ENCODE measurements at places on chromosomes 7 and 10.

- DNase-seq, result no peak
Measured at GRCh38 chr10:19847321-19847720, 31.1 kb downstream of the PLXDC2 start.

- DNase-seq, result no peak
Measured at GRCh38 chr10:72250666-72251065, 23.1 kb upstream of the DDIT4 start.

DNA sequence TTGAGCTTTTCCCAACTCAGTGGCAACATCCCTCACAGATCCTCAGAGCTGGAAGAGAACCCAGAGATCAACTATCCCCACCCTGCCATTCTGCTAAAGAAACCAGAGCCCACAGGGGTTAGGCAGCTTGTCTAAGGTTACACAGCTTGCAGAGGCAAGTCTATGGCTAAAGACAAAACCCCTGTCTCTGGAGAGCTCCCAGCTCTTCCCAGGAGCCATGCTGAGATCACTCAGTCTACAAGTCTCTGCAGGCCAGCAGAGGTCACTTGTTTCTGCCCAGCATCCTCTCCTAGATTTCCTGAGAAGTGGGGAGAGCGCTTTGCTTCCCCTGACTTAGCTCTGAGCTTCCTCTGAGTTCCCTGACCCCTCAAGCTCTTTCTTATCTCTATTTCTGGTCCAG, 28.5 kb upstream of the LOXL4 start:
- no peak for DNase-seq

- DNase-seq, result no peak
Measured at GRCh38 chr7:129807863-129808262, 144.9 kb downstream of the UBE2H start.

GRCh38 chr7:39661960-39662359, 38.6 kb downstream of the RALA start:
- no peak for DNase-seq

- no peak for DNase-seq
Measured at GRCh38 chr7:113209449-113210203, 91.3 kb upstream of the SMIM30 start.

DNA sequence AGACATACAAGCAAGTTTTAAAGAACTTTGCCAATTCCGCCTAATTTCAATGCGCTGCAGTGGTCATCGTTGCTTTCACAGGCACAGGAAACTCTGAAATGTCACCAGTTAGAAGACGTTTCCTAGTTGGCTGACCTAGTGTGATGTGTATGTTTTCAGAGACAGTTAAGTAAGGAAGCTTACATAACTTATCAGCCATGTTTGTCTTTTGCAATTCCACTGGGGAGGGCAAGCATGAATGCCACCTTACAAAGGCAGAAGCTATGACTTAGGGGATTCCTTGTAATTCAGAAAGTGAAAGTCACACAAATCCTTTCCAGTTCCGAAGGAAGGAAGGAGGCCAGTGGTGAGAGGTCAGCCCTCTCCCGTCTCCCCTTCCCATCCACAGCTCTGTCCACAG, 15.0 kb upstream of the NPS start:
- DNase-seq, result no peak

DNA sequence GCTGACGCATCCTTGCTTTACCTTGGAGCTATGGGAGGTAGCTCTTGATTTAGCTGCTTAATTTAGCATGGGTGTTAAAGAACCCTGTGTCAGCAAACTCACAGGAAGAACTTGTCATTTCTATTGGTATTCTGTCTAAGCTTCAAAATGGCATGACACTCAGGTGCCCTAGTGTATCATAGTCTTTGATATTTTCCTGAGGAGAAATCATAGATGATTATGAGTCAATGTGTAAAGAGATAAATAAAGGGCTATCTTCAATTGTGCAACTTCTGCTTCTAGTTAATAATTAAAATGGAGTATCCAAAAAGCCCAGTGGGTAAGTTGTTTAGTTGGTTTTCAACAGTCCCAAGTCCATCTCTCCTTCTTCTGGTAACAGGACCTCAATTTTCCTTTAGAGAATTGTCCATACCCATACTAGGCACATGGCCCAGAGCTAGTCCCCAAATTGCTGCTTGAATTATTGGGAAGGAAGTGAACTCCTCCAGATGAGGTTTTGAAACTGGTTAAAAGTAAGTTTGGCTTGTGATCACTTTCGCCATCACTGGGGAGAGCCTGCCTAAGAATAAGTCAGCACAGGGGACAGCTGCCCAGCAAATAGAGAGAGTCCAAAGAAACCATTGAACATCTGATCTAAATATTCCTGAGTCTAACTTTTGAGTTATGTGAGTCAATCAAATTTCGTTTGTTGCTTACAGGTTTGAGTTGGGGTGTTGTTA, 169.0 kb upstream of the PHYHIPL start:
- no peak for DNase-seq

DNA sequence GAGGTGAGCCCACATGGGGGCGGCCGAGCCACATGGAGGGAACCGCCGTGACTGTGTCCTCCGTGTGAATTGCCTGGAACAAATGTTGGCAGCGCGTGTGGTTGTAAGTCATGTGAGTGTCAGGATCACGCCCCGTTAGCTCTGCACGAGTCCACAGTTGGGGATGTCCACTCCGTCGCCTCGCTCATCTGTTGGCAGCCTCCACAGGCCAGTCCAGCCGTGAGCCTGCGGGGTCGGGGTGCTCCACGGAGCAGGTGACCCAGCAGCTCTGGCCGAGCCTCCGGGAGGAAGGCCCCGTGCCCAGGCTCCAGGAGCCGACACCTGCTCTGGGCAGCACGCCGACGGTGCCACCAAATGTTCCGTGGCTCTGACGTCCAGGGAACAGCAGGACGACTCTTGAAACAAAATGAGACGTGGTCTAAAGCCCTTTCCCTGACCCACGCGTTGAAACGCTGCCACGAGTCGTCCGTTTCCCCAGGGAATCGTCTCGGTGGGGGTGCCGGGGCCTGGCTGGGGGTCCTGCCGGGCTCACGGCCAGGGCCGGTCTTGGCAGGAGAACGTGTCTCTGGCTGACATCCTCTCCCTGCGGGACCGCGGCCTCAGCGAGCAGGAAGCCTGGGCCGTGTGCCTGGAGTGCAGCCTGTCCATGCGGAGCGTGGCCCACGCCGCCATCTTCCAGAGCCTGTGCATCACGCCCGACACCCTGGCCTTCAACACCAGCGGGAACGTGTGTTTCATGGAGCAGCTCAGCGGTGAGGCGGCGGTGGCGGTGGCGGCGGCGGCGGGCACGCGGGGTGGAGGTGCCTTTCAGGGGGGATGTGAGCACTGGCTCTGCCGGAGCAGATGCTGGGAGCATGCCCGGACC, 7.0 kb downstream of the KNDC1 start:
- no peak for DNase-seq

DNA sequence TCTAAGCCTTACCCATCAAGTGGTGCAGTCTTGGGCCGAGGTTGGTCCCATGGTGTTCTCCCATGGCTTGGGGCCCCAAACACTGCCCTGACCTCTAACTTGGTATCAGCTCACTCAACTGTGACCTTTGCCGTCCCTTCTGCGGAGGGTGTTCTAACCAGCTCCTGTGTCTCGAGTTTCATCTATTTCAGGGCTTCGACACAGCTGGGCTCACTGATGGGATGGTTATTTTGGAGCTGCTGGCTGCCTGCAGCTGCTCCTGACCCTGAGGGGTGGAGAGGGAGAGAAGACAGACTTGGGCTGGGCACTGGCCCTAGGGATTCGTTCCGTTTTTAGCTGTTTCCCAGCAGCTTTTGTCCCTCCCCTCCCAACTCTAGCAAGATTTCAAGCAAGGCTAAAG, 86.9 kb downstream of the NEURL1 start:
- no peak for DNase-seq

DNA sequence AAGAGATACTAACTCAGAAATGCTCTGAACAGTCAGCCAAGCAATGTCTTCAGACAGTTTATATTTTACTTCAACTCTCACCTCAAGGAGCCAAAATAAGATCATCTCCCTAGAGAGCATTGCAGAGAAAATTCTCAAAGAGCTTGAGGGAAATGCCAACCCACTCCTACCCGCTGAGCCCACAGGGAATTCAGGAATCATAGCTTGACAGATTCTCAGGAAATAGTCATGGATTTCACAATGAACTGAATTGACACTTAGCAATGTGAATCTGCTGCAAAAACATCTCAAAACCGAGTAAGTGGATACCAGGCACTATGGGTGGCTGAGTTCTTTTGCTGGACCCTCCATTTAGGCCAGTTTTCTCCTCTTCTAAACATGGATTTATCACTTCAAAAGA, 9.8 kb upstream of the PLAC9 start:
- no peak for DNase-seq

DNA sequence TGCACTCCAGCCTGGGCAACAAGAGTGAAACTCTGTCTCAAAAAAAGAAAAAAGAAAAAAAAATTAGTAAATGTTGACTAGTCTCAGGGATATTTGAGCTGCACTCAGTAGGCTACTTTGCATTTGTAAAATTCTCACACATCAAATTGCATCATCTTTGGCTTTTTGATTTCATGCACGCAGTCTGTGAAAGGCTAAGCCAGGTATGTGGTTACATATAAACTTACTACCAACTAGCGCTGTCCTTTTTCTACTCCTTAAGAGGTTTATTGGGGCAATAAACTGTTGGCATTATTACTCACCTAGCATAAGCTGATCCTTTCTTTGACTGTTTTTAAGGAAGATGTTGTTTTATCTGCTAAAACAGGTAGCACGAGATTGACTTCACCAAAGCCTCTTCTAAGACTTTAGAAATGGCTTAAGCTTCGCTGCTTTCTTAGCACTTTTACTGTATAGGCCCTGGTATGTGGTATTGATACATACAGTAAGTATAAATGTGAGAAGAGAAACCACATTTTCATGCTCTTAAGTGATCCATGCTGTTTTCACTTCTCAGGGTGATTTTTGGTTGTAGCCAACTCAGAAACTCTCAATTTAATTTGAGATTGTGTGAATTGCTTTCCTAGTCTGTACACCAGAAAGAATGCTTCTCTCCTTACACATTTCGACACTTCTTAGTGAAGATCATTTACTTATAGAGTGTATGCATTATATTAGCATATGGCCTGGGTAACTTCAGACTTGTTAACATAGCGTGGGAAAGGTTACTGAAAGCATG, 323.9 kb downstream of the AUTS2 start:
- DNase-seq, result no peak

DNA sequence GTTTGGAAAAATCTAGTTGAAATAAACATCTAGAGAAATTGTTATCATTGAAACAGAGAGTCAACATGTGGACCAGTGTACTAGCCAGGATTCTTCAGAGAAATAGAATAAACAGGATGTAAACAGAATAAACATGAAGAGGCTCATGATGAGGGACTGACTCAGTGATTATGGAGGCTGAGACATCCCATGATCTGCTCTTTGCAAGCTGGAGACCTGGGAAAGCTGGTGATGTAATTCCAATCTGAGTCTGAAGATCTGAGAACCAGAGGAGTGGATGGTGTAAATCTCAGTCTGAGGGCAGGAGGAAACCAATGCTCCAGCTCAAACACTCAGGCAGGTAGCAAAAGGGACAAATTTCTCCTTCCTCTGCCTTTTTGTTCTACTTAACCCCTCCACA, 62.9 kb upstream of the FAM180A start:
- no peak for DNase-seq

- no peak for DNase-seq
Measured at GRCh38 chr7:131203291-131203976, 124.2 kb upstream of the MKLN1 start.

- no peak for DNase-seq
Measured at GRCh38 chr7:8386926-8387550, 46.4 kb upstream of the NXPH1 start.

GRCh38 chr7:50533866-50534265, 31.3 kb downstream of the DDC start:
- DNase-seq, result no peak

- no peak for DNase-seq
Measured at GRCh38 chr10:1654247-1654646, 83.1 kb downstream of the ADARB2 start.

- no peak for DNase-seq
Measured at GRCh38 chr10:74384615-74385183, 233.7 kb downstream of the ADK start.

DNA sequence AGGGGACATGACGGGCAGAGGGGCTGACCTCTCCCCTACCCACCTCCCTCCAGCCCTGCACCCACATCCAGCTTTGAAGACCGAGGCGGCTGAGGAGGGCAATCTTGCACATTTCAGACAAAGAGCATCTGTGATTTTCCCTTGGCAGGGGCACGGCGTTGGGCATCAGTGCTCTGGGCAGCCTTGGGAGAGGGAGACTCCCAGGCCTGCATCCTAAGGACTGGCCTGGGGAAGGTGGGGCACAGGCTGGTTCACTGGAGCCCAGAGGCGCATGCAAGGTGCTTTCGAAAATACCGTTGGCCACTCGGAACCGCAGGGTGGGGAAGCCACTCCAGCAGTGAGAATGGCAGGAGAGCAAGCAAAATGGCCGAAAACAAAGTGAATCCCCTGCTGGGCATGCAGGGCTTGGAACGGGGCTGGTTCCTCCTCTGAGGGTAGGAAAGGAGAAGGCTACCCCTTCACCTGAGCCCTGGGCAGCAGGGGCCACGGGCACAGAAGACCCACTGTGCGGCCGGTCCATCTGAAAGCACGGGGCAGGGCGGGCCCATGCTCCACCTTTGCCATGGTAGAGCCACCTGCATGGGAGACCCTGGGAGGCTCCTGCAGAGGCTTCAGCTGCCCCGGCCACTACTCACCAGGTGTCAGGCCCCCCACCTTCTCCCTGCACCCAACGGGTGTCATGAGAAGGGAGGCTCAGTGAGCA, 49.8 kb downstream of the EBF3 start:
- DNase-seq, result no peak

- DNase-seq, result no peak
Measured at GRCh38 chr10:123409426-123409825, 255.2 kb downstream of the BUB3 start.

DNA sequence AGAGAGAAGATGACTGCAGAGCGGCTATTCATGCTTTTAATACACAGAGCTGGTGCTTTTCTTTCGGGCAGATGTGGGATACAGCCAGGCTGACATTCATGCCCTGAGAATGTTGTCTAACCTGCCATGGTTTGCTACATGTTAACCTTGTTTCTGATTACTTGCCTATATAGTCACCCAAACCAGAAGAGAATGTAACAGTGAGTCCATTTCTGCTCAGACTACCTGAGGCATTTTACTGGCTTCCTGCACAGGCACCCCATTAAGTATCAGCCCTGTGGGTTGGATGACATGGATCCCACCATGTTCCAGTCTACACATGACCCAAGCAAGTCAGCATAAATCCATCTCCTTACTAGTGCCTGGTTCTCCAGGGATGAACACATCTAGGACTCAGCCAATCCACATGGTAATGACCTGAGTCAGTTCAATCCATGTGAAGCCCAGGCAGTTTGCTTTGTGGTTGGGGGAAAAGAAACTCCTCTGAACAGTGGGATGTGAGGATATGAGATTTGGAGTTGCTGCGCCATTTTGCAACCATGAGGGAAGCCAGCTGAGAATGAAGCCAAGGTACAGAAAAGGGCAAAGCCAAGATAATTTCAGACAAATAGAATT, 55.7 kb upstream of the MKX start:
- no peak for DNase-seq

DNA sequence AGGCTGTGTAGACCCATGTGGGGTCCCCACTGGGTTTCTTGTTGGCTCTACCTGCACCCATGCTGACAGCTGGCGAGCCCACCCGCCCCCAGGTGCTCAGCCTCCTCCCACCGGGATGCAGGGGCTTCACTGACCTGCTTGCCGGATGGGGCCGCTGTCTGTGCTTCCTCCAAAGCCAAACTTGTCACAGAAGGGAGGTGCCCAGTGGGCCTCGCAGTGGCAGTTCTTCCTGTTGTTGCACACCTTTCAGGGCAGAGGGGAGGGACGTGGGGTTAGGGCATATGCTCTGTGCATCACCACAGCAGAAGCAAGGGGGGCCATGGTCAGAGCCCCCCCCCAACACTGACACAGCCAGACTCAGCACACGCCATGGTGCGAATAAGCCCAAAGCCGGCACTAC, 146.5 kb downstream of the FANK1 start:
- DNase-seq, result no peak

GRCh38 chr7:105003275-105003674, 10.7 kb upstream of the KMT2E start:
- peak; percentile 42 for DNase-seq
